Omental fat pad (tissue), 4 donors: ENCODE measurements at places on chromosomes 6 and 20. TPM values are rescaled to one million over a fixed set of nuclear protein-coding genes. Genes with fewer than 3 reads are reported as not detected.

DNA sequence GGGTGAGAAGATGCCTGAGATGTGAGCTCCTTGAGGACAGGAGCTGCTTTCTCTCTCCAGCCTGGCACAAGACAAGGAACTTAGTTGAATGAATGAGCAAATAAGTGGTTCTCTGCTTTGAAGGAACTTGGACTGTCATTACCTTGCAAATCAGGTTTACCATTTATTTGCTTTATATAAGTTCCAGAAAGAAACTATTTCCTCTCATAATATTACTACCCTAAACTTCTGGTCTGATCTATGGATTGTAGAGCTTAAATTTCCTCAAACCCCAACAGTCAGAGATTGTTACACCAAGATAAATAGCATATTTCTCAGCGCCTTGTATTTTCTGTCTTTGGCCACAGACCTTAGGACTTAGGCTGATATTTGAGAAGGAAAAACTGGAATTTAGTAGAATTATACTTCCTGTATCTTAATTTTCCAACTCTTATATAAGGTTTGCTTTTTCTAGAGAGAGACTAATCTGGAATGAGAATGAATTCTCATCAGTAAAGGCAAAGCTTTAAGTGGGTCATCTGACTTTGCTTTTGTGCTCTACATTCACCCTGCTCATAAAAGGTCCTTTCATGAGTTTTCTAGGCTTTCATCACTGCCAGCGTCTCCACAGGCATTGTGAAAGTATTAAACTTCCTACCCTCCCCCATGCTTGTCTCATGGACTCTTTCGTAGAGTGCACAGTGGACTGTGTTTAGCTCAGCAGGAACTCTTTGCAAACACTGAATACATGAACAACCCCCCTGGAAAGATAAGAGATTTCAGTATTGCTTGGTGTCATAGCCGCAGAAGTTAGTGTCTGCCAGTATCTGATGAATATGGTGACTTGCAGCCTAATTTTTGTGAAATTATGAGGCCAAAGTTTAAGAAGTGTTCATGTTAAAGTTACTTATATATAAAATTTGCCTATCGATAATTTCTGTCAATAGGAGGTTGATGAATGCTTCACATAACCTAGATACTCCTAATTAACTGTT, 74.0 kb downstream of the PTPRA start:
- no peak for DNase-seq

- no peak for DNase-seq
These were observed 45.0 kb downstream of the QKI start for GRCh38 chr6:163459536-163459935.

The DAAM2 gene
- 36.5 TPM for total RNA-seq

- DNase-seq: no peak
These were observed 78.0 kb upstream of the FOXQ1 start for GRCh38 chr6:1233924-1234323.

GRCh38 chr20:54843431-54843830, 368.0 kb downstream of the DOK5 start:
- DNase-seq: no peak

- DNase-seq: no peak
These were observed 76.0 kb upstream of the ADGRB3 start for GRCh38 chr6:68559070-68559469.

GRCh38 chr20:3250091-3250504, 11.1 kb upstream of the SLC4A11 start:
- no peak for DNase-seq

DNA sequence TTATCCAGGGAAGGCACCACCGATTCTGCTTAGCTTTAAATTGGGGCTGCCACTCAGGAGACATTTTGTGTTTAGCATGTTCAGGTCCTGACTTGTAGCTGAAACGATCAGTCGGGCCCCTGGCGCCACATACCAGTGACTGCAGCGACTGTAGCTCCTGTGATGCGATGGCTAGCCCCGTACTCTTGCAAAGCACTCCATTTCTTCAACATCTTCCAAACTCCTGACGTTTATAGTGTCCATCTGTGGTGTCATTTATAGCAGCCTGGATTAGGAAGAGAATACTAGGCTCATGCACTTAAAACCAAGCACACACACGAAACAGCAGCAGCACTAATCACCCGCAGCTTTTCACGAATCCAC, 13.0 kb downstream of the POU3F2 start:
- DNase-seq: no peak

DNA sequence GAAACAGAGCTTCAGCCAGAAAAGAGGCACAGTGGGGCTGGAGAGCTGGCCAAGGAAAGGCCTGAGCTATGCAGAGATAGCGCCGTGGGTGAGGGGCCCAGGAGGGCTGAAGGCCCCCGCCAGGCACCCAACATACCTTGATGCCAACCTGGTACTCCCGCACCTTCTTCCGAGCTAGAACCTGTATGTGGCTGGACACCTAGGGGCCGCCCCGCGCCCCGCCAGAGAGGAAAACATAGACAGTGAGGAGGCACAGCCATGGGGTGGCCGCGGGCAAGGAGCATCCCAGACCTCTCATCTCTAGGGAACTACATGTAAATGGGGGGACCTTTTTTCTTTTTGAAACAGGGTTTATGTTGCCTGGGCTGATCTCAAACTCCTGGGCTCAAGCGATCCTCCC, 12.0 kb downstream of the RPL10A start:
- no peak for DNase-seq

DNA sequence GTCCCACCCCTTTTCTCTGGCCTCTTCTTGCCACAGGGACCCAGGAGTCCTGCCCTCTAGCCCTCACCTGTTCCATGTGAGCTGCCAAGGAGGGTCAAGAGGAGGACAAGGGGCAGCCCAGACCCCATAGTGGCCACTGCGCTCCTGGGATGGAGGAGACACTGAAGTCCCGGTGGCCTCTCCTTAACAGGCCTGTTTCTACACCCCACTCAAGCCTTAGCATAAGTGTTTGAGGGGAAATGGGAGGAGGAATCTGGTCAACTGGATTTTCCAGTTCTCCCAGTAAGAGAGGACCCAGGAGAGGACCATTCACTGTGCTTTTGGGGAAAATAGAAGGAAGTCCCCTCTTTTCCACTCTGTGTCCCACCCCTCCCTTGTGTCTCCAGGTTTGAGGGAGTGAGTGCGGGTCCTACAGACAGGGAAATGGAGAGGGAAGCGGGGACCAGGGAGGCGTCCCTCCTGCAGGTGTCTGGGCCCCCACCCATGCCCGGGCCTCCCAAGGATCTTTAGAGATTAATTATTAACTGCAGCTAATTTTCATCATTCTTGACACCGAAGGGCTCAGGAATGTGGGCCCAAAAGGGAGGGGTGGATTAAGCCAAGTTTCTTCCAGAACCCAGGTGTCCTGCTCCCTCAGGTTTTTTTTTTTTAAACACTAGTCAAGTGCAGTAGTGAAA, at the start of gene SFTA2:
Gene SFTA2 (minus strand): TSS at position 202 of the 677 bp plus-strand sequence. CDS start 74 bp downstream, at position 128.
- no peak for DNase-seq

- DNase-seq: no peak
These were observed 132.7 kb downstream of the AGPAT4 start for GRCh38 chr6:161141173-161141572.

DNA sequence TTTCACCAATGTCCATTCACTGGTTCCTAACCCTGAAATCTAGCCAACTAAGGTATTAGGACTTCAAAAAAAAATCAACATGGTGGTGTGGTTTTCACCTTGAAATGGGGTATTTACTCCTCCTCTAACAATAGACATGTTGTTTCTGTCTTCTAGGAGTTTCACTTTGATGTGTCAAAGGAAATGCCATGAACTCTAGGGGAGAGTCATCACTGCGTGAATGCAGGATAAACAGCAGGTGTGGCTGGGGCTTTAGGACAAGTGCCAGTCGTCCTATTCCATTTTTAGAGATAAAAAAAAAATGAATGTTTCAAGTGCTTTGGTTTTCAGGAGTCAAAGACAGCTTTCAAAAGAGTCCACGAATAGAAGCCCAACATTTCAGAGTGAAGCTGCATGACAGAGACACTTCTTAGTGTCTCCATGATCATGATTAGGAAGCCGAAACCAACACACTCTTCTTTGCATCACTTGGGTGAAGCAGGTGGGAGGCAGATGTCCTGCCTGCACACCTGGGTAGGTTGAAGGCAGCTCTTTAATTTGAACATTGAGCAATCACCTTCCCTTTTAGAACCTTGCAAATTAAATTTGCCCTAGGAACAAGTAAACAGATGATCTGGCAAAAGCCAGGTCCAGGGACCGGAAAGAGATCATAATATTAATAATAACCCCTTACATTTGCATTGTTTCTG, 328.5 kb upstream of the PRDM1 start:
- no peak for DNase-seq

DNA sequence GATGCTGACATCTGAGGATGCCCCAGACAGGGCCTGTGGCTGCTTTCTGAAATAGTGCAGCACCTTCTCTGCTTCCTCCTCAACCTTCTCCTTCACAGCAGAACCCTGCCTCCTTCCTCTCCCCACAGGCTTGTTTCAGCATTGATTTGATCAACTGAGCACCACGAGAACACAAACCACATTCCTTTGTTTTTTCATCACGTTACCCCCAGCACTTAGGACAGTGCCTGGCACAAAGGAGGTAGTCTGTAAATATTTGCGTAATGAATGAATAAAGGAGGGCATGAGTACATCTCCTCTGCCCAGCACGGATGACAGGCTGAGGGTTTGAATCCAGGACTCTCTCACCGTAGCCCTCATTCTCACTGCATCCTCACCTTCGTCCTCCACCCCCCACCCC, 21.3 kb upstream of the WFDC2 start:
- DNase-seq: no peak

- no peak for DNase-seq
These were observed 228.6 kb upstream of the JARID2 start for GRCh38 chr6:15017261-15017660.

The MED20 gene
- 10.3 TPM for total RNA-seq

DNA sequence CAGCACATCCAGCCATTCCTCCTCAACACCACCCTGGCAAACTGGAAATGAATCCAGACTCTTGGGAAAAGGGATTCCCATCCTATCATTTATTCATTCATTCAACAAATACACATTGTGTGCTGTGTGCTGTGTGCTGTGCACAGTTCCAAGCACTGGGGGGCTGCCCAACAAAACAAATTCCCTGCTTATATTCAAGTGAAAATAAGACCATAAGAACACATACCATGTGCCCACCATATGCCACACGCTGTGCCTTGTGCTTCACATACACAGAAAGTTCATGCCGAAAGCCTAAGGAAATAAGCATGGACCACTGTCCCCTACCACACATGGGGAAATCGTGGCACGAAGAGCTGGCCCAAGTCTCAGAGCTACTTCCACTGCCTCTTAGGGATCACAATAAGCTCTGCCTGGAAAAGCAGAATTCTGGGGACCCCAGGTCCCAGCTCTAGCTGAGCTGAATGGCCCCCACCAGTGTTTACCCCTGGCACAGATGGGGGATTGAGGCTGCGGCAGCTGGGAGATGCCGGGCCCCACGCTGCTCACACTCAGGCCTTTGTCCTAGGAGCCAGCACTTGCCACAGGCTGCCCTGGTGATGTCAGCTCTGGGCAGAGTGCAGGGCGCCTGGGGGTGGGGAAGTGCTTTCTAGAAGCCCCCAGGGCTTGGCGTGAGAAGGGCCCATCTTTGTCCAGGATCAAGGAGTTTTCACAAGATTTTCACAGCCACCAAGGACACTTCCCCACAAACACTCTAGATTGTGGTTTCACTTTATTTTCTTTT, 99.6 kb downstream of the PREX1 start:
- DNase-seq: no peak
